Aorta (tissue), 5 donors: ENCODE measurements at places on chromosomes 5 and 9.

- no peak for DNase-seq
Observed at GRCh38 chr5:39019254-39019653, 54.9 kb downstream of the RICTOR start.

GRCh38 chr9:124412228-124412575 lies 3.0 kb downstream of the PSMB7 start:
- DNase-seq = no peak

GRCh38 chr5:109759306-109759705 lies 69.6 kb downstream of the MAN2A1 start:
- no peak for DNase-seq

- no peak for DNase-seq
Observed at GRCh38 chr5:98334946-98335345, 438.5 kb upstream of the RGMB start.

DNA sequence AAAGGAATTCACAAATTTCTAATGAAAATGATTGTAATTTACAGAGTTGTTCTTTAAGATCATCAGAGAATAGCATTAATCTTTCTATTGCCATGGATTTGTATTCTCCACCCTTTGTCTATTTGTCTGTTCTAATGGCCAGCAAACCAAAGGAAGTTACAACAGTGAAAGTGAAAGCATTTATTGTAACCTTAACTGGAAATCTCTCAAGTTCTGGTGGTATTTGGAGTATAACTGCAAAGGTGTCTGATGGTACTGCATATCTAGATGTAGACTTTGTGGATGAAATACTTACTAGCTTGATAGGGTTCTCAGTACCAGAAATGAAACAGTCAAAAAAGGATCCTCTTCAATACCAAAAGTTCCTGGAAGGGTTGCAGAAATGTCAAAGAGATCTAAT lies 21.7 kb downstream of the RMI1 start:
- DNase-seq = no peak

DNA sequence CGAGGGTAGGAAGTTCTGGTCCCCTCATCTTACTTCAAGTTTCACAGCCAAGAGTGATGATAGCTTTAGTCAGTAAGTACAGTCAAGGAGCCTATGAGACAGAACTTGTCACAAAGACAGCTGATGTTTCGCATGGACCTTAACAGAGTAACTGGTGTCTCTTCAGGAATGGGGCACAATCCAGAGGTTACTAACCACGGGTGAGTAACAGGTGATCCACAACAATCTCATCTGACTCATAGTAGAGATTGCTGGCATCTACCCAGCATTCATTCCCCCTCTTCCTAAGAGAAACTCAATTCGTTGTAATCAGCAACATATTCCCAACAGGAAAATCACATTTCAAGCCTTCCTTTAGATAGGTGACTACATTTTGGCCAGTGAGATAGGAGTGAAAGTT lies 126.7 kb downstream of the SNX18 start:
- no peak for DNase-seq

DNA sequence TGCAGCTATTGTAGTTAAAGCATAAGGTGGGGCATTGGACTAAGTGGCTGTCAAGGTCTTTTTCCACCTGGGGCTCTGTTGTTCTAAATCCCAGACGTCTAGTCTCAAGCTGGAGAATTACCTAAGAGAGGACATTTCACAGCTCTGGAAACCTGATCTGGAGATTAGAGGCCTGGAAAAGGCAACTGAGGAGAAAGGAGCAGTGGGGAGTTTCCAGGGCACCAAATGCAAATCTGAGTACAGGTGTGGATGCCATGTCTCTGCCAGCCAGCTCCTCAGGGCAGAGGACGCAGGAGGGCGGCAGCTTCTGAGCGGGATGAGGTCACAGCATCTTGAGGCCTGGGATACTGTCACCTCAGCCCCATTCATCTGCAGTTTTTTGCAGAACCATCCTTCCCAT lies 65.2 kb downstream of the PPARGC1B start:
- no peak for DNase-seq
